Gastroesophageal sphincter (tissue), 4 donors: ENCODE measurements at places on chromosomes 13 and 19.
A peak's percentile ranks its signal among the peaks of the same experiment; 100 is the strongest.

GRCh38 chr19:46288896-46289588 lies 7.8 kb upstream of the HIF3A start:
- ATAC-seq = peak; percentile 86

GRCh38 chr19:40217934-40218890 lies at the start of gene TTC9B:
Gene TTC9B (minus strand): TSS chr19:40218384. CDS start chr19:40218381, 3 bp downstream.
- no peak for ATAC-seq

DNA sequence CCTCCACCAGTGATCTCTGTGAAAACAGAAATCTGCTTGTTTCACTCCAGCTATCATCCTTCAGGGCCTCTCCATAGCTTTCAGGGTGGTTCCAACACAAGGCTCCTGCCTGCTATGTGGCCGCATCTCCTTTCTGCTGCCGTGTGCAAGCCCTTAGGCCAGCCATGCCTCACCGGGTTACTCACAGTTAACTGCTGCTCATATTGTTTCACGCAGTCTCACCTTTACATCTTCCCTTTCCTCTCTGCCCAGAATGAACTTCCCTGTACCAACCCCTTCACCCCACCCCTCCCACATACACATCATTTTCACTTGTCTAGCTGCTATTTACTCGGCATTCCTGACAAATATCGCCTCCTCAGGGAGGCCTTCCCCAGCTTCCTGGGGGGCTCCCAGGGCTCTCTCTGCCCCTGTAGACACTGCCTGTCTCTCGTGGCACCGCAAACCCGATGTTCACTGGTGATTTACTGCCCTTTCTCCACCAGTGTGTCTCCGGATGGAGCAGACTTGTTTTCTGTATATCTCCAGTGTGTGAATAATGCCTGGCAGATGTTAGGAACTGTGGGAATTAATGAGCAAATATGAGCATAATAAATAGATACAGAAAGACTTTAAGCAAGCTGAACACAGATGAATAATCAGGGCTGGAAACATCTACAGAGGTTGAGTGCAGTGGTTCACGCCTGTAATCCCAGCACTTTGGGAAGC lies 39.3 kb upstream of the GPR183 start:
- no peak for ATAC-seq

- ATAC-seq = no peak
Measured at GRCh38 chr13:66665991-66666390, 564.1 kb downstream of the PCDH9 start.

DNA sequence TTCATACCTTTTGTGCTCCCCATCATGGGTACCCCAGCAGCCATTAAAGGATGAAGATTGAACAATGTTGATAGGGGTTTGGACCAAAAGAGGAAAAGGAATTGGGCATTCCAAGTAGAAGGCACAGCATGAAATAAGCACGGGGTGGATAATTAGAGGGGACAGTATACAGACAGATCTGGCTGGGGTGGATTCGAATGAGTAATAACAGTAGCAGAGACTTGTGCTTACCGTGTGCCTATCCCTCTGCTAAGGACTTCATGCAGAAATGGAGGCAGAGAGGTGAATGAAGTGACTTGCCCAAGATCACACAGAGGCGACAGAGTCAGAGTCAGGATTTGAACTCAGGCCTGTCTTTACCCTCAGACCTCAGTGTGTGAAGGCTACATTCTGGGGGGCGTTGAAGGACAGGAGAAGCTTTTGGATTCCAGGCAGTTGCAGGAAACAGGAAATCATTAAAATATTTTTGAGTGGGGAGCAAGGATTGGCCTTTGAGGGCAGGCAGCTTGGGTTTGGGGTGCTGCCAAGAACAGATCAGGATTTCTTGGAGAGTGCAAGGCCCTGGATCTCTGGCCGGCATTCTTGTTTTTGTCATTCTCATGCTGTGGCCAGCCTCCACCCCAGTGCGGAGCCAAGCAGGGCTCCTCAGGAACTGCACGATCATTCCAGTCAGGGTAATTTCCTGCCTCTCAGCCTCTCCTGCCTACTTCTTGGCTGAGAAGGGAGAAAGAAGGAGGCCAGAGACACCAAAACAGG lies 18.7 kb downstream of the PAF1 start:
- peak; percentile 97 for ATAC-seq

DNA sequence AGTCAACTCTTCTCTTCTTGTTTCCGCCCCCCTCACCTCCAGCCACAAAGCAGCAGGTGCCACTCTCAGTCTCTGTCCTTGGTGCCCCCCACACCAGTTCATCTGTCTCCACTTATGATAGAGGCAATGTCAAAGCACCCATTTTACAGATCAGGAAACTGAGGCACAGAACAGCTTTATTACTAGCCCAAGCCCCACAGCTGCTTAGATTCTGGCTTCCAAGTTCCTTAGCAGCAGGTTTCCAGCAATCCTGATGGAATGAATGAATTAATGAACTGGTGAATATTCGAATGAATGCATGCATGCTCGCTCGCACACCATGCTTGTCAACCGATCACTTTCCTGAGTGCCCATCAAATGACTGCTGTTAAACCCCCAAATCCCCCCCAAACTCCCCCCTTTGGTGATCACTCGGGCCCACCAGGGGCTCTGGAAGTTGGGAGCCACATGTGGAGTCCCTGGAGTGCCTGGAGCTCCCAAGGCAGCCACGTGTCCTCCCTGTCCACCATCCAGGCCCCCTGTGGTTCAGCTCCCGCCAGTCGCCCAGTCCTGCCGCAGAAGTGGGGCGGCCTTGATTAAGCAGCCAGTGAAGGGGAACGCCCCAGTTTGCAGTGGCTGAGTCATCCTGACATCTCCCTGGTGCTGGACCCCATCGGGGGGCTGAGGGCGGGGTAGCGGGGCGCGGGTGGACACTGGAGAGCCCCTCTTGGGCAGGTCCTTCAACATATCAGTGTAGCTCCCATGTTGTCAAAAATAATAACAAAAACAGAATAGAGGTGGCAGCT lies 6.8 kb downstream of the PTPRS start:
- ATAC-seq = no peak

DNA sequence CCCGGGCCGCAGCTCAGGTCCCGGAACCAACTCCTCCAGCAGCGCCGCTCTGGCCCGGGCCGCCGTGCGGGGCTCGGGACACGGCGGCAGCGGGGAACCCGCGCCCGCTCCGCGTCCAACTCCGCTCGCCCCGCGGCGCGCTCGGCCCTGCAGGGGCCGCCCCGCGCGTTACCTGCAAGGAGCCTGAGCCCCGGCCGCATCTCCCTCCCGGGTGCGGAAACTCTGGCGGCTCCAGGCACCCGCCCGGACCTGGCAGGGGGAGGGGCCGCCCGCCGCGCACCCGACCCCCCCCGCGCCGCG lies at the start of gene TMTC4:
Gene TMTC4 (minus strand): TSS at position 224 of the 300 bp plus-strand sequence. CDS start 4,433 bp downstream, outside the sequence.
- ATAC-seq = peak; percentile 41
